AG09309 (cell line): ENCODE measurements at places on chromosomes 12 and 14.

DNA sequence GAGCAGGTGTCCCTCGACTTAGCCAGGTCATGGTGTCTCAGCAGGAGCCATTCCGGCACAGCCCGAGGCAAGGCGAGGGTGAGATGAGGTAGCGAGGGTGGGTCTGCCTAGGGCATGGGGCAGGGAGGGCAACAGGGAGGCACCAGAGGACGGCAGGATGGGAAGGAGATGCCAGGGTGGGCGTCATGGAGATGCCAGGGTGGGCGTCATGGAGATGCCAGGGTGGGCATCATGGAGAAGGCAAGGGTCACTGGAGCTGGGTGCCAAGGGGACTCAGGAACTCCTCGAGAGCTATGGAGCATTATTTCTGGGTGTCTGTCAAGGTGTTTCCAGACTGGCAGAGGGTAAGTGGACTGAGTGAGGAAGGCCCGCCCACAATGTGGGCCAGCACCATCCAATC is 7.4 kb downstream of the DEGS2 start:
- no peak for DNase-seq

GRCh38 chr12:8513256-8513655 is at the start of gene CLEC4D:
TSS of gene CLEC4D (plus strand) at chr12:8513503. CDS start at chr12:8513733, 230 bp downstream.
- no peak for DNase-seq

GRCh38 chr12:50556273-50556672 is 51.5 kb downstream of the DIP2B start:
- no peak for DNase-seq

- no peak for DNase-seq
Observed at GRCh38 chr12:63164911-63165310, 13.9 kb upstream of the AVPR1A start.

DNA sequence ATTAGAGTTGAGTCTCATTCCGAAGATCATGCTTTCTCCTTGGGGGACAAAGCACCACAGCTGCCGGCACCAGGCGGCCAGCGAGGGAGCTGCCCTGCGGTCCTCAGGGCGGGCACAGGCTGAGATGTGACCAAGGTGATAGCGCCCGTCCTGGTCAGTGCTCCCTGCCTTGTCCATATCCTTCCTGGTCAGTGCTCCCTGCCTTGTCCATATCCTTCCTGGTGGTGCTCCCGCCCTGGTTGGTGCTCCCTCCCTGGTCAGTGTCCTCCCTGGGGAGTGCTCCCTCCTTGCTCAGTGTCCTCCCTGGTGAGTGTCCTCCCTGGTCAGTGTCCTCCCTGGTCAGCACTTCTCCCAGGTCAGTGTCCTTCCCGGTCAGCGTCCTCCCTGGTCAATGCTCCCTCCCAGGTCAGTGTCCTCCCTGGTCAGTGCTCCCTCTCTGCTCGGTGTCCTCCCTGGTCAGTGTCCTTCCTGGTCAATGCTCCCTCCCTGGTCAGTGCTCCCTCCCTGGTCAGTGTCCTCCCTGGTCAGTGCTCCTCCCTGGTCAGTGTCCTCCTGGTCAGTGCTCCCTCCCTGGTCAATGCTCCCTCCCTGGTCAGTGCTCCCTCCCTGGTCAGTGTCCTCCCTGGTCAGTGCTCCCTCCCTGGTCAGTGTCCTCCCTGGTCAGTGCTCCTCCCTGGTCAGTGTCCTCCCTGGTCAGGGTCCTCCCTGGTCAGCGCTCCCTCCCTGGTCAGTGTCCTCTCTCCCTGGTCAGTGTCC is 92.2 kb downstream of the ADGRD1 start:
- no peak for DNase-seq

DNA sequence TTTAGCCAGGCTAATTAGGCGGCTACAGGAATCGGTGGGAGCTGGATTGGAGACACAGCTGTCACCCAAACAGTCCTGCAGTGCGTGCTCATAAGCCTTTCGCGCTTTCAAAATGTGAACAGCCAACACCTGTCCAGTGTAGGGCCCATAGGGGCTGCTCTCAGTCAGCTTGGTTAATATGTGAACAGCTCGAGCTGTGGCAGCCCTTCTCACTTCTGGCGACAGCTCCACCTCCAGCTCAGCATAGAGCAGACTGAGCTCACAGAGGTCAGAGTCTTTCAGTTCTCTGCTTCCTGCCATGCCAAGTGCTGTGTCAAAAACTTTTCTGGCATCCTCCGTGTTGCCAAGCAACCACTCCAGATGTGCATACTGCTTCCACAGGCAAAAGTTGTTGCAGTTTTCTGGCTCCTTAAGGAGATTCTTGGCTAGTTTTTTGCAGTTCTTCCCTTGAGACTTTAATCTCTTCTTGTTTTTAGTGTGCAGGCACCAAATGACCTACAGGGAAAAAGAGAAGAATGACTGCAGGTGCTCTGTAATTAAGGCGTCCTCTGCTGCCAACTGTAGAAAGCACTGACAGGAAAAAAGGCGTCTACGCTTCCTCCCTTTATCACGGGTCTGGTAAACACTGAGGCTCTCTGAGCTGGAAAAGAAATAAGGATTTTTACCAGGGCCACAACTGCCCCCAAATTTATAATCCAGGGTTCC is 32.5 kb downstream of the PSMC1 start:
- no peak for DNase-seq

DNA sequence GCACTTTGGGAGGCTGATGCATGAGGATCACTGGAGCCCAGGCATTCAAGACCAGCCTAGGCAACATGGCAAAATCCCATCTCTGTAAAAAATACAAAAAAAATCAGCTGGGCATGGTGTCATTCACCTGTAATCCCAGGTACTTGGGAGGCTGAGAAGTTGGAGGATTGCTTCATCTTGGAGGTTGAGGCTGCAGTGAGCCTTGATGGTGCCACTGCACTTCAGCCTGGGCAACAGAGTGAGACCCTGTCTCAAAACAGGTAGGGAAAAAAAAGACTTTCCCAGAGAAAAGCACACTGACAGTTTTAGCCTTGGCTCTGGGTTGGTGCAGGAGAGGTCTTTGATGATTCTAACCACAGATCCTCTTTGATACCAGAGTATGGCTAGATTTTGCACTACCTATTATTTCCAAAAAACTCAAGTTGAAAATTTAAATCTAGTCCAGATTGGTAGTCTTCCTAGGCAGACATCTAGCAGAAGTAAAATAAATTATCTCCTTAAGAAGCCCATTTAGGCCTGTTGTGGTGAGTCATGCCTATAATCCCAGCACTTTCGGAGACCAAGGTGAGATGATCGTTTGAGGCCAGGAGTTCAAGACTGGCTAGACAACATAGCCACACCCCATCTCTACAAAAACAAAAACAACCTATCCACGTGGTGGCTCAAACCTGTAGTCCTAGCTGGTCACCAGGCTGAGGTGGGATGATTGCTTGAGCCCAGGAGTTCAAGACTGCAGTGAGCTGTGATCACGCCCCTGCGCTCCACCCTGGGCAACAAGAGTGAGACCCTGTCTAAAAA is 18.6 kb downstream of the LARP4 start:
- no peak for DNase-seq

- DNase-seq, result no peak
Observed at GRCh38 chr14:88225721-88226120, 97.3 kb downstream of the KCNK10 start.

GRCh38 chr14:46840944-46841720 is 189.6 kb upstream of the RPL10L start:
- DNase-seq, result no peak

GRCh38 chr12:91272461-91273063 is 89.9 kb upstream of the DCN start:
- DNase-seq, result no peak

GRCh38 chr12:51911788-51912711 is 4.7 kb downstream of the ACVRL1 start:
- no peak for DNase-seq

DNA sequence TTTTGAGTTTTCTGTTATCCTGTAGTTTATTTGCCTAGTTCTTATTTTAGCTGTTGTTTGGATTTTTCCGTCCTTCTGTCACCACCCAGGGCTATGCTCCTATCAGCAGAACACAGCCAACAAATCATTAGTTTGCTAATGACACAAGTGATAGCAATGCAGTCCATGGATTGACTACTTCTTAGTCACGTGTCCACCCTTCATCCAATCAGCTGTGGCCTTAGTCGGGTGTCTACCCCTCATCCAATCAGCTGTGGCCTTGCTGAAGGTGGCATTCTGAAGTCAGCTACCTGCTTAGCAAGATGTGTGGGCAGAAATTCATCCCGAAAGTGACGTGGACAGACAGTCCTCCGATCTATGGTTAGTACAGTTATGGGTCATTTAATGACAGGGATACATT is 182.3 kb downstream of the GALC start:
- no peak for DNase-seq

DNA sequence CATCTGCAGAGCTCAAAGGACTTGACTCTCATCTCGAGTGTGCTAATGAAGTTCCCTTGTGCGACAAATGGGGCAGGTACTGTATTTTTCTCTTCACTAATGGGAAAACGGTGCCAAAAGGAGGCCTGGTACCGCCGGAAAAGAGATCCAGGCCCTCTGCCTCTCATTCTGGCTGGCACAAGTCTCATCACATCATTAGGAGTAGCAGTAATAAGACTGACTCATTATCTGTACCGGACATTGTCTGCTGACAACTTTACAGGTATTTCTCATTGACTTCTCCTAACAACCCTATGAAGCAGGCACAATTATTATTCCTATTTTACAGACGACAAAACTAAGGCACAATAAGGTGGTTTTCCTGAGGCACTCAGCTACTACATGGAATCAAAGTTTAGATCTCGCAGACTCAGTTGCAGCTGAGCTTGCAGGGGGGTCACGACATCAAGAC is 668 bp downstream of the APPL2 start:
- no peak for DNase-seq

GRCh38 chr12:6553051-6553868 is 2.6 kb downstream of the IFFO1 start:
- DNase-seq, result peak; percentile 76

DNA sequence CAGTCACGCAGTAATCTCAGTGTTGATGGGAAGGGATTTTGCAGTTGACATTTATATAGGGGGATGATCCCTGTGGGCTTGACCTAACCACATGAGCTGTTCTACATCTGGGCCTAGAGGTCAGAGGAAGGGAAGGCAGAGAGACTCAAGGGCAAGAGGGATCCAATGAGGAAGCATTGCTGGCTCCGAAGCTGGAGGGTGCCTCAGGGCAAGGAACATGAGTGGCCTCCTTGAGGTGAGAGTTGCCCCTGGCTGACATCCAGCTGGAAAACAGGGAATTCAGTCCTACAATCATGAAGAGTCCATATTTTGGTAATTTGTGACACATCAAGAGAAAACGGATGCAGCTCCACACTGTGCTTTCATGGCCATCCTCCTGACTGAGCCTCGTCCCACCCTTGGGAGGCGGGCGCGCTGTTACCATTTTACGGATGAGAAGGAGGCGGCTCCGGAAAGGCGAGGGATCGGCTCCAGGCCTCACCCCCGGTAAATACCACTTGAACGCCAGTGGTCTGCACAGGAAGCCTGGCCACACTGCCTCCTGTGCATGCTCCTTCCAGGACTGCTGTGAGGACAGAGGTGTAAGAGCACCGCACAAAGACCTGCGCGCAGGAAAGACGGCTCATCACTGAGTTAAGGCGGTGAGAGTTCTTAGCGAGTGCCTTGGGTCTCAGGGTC is 18.5 kb upstream of the FKBP4 start:
- DNase-seq, result no peak

DNA sequence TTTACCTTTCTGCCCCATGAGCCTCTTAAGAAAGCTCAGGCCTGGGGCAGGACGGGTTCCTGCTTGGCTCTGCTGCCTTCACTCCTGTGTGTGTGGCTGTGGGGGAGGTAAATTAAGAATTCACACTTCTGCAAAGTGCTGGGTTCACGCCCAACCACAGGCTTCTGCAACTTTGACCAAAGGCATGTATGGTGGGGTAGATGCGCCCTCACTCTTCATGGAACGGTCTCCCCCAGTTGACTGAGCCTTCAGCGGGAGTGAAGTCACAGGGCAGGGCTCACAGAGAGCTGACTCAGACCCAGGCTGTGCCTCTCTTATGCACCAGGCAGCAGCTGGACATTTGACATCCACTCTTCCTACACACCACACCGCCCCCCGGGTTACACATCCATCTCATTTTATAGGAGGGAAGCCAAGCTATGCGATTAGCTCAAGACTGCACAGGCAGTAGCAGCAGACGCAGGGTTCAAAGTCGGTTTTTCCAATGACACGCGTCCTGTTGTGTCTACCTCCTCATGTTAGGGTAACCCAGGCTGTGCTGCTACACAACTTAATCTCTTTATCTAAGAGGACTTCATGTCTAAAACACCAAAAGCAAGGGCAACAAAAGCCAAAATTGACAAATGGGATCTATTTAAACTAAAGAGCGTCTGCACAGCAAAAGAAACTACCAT is 15.4 kb upstream of the BCL11B start:
- no peak for DNase-seq

GRCh38 chr14:78785265-78785664 is 615.1 kb downstream of the NRXN3 start:
- DNase-seq, result no peak

DNA sequence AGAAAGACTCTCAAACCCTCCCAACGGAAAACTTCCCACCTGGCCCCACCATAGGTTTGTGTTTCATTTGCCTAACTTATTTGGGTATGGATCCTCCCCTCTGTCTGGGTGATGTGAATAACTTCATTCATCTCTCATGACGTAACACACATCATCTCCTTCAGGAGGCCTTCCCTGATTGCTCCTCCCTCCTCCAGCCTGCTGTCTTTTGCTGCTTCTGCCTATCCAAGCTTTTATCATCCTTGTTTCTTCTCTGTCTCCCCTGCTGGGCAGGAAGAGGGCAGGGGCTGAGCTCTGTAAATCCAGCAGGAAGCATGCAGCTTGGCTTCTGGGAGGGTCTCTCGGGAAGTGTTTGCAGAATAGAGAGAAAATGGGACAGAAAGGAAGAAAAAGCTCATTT is 766.0 kb upstream of the TBX3 start:
- no peak for DNase-seq

- no peak for DNase-seq
Observed at GRCh38 chr12:32706335-32707024, 27.4 kb downstream of the DNM1L start.

GRCh38 chr12:109027767-109028166 is 6.9 kb upstream of the SVOP start:
- DNase-seq, result no peak

GRCh38 chr12:79183926-79184325 is 319.4 kb downstream of the SYT1 start:
- DNase-seq, result no peak
